ENCODE measurements at places on chromosomes 2 and 18.

- no peak for DNase-seq
Measured at GRCh38 chr2:78775291-78775690, 250.2 kb upstream of the REG3G start.

DNA sequence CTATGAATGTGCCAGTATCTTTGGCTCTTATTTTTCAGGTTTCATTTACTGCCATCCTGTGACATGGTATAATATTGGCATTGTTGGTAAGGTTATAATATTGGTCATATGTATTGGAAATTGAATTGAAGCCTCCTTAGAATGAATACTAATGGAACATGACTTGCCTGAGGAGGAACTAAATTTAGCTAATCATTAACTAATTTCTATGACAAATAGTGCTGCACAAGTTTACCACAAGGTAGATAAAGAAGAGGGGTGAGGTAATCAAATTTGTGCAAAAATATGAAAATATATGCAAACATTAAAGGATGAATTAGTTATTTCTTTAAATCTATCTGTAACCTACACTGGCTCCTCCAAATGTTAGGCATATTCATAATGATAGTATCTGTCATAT lies 43.2 kb upstream of the ORC2 start:
- DNase-seq, result no peak

DNA sequence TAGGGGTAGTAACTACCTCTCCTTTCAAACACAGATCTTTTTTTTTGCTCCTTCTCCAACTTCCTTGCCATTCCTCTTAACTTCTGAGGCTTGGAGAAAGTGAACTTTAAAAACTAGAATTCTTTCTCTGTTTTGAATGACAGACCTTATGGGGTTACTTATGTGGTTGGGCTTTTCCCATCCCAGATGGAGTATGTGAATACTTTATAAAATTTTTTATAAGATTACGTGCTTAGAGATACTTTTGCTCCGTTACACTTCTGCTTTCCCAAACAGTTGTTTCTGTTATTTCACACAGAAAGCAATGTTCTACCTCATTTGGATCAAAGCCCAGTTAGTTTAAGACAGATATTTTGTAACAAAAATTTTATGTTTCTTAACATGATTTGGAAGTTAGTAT lies 20.2 kb downstream of the GREB1L start:
- no peak for DNase-seq

DNA sequence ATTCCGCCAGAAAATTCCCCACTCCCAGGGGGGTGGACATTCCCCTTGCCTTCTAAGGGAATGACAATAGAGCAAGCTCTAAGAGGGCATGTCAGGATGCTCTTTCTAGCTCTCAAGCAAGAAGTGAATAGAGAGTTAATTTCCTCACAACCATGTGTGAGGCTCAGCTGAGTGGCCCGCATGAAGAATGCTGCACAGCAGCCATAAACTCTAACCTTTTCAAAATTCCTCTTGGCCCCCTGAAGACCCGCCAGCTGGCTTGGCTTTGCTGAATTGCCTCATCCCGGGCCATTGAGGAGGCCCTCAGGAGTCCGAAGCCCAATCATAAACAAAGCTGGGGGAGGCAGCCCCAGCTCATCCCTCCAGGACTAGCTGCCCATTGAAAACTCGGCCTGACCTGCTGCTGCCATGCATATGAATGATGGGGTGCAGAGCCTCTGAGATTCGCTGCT lies 38.2 kb downstream of the NRP2 start:
- DNase-seq, result no peak

DNA sequence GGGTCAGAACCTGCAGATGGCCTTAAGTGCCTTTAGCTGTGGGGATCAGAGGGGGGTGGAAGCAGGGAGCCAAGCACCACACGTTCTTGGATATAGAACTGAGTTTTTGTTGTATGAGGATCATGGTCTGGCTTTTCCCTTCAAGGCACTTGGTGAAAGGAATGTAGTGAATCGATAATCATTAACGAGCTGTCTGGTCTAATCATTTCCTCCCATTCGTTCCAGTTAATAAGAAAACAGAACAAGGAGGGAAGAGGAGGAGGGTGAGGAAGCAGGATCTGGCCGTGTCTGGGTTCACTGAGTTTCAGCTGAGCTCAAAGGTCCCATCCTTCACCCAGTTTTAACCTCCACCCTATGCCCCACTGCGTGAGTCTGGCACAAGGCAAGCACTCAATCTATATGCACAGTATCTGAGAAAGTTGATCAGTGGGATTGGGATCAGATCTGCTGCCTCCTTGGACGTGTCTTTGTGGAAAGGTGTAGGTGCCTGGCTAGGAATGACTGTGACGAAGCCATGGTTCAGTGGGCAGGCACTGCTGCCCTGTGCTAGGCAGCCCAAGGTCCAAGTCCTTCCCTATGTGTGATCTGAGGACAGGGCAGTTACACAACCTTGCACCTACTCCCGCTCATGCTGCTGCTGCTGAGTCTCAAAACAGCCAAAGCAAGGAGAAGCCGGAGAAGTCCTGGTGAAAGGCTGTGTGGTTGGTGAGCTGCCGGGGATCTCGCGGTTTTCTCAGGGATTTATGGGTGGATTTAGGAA lies 54.8 kb downstream of the GALNT14 start:
- no peak for DNase-seq

All from spleen (tissue), 13 donors.